ENCODE measurements at places on chromosomes 11 and 22. TPM values are rescaled to one million over a fixed set of nuclear protein-coding genes. Genes with fewer than 3 reads are reported as not detected.

Gene DBX1
- total RNA-seq: not detected

Gene MMP3
- total RNA-seq: 99.6 TPM

Gene MUC2
- total RNA-seq: not detected

Gene GRM5
- not detected for total RNA-seq

Gene ANO1
- 0.43 TPM for total RNA-seq

Gene OR2AT4
- total RNA-seq: not detected

Gene STK33
- total RNA-seq: 0.78 TPM

Gene EXPH5
- total RNA-seq: 10.8 TPM

Gene NLRP14
- total RNA-seq: 0.13 TPM

Gene ACAT1
- total RNA-seq: 102 TPM

Gene RASSF10
- total RNA-seq: not detected

Gene TH
- total RNA-seq: not detected

Gene CRYBB3
- not detected for total RNA-seq

Gene ESAM
- 0.54 TPM for total RNA-seq

Gene OR4A5
- not detected for total RNA-seq
